Fibroblast of upper back skin (primary cell): ENCODE measurements at places on chromosomes 1 and 21.
A peak's percentile ranks its signal among the peaks of the same experiment; 100 is the strongest.

GRCh38 chr1:174068000-174068399 lies 45.8 kb upstream of the RC3H1 start:
- peak; percentile 17 for DNase-seq

GRCh38 chr1:109659145-109659544 lies 3.2 kb downstream of the GSTM4 start:
- no peak for DNase-seq

- no peak for DNase-seq
Observed at GRCh38 chr1:194184425-194184824, 998.0 kb upstream of the B3GALT2 start.

- DNase-seq: no peak
Observed at GRCh38 chr1:232550007-232550406, 79.9 kb downstream of the SIPA1L2 start.

DNA sequence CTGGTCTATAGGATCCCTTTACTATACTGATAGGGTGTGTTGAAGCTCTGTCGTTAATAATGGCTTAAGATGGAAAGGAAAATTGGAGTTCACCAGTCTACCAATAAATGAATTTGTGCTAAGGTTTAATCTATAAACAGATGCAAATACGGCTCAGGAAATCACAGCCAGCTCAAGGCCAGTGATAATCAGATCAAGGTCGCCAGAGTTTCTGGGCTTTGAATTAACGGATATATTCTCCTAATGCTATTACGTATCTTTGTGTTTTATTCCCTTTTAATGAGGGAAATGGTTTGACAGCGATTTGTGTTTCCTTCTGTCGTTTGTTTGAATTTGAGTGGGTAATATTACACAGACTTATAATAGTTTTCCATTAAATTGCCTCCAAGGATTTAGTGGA lies 279.6 kb downstream of the BACH1 start:
- DNase-seq: no peak

- no peak for DNase-seq
Observed at GRCh38 chr1:155026588-155026987, 7.0 kb downstream of the DCST2 start.

- DNase-seq: no peak
Observed at GRCh38 chr21:45104560-45104959, 30.2 kb downstream of the ADARB1 start.
